ENCODE measurements at places on chromosomes 6 and 20.

DNA sequence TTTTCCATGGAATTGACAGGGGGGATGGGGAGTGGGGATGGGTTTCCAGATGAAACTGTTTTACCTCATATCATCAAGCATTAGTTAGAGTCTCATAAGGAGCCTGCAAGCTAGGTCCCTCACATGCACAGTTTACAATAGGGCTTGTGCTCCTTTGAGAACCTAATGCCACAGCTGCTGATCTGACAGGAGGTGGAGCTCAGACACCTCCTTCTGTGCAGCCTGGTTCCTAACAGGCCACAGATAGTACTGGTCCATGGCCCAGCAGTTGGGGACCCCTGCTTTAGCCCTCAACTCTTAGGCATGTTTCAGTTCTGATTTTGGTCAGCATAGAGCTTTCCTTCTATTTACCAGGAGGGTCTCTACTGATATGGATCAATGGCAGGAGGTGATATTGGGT is 251.6 kb downstream of the LAMA2 start:
- DNase-seq: no peak

GRCh38 chr6:166194914-166195859 is 27.5 kb upstream of the TBXT start:
- no peak for DNase-seq

DNA sequence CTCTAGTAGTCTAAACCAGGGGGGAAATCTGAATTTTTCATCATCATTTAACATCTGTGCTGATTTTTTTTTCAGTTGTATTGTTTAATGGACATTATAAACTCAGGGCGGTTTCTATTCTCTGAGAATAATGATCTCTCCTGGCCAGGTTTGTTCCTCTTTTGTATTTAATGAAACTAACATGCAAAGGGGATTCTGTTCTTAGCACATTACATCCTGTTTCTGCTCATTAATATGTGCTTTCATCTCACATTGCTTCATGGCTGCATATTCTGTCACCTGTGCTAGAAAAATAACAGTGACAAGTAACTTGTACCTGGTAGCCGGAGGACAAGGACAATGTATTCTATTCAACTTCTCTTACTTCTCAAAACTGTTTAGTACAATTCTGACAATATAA is 806 bp downstream of the HLA-DOB start:
- DNase-seq: no peak

DNA sequence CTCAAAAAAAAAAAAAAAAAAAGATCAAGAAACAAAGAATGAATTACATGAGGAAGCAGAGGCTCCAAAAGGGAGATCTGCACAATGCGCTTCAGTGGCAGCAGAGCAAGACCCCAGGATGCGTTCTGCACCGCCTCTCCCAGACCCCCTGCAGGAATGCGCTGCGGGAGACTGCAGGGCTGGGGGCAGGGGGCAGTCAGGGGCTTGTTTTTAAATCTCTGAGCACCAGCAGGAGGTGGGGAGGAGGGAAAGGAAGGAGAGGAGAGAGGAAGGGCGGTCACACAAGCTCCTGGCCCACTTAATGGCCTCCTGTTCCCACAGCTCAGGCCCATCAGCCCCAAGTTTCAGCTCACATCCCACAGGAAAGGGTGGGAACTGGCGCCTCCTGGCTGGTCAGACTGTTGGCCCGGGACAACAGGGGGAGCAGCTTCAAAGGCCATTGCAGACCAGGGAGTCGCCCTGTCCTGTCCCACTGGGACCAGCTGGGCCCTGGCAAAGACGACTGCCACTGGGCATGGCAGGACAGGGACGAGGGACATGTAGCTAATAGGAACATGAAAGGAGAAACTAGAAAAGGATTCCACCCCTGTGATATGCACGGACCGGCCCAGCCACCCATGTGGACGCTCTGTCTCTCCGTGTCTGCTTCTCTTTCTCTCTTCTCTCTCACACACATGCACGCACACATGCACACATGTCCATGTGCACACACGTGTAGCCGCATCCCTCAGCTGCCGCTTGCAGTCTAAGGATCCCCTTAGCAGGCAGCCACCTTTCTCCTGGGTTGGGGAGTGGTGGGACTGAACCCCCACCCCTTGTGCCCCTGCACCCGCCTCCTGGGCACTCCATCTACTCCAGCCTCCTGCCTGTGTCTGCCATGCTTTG is 34.7 kb downstream of the TFEB start:
- no peak for DNase-seq

DNA sequence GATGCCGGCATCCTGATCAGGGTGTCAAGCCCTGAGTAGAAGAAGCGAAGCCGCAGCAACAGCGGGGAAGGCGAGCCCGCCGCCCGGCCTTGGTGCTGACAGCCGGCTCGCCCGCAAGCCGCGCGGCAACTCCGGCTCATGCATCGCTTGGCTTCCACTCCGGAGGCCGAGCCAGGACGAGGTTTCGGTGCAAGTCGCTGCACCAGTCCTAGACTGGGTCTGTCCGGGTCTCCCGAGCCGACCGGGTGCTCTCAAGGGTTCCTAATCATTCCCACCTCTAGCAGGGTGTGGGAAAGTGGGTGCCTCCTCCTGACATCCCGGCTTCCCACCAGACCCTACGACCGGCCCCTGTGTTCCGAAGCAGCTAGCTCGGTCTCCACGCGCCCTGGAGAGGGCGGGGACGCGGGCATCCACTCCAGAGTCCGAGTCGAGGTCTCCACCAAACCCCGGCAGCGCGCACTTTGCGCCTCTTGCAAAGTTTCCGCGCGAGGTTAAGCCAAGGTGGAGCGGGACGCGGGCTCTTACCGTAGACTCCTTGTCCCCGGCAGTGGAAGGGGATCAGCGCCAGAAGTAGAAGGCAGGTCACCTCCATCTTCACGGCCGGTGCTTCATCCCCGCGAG is 1.4 kb downstream of the MDGA1 start:
- no peak for DNase-seq

DNA sequence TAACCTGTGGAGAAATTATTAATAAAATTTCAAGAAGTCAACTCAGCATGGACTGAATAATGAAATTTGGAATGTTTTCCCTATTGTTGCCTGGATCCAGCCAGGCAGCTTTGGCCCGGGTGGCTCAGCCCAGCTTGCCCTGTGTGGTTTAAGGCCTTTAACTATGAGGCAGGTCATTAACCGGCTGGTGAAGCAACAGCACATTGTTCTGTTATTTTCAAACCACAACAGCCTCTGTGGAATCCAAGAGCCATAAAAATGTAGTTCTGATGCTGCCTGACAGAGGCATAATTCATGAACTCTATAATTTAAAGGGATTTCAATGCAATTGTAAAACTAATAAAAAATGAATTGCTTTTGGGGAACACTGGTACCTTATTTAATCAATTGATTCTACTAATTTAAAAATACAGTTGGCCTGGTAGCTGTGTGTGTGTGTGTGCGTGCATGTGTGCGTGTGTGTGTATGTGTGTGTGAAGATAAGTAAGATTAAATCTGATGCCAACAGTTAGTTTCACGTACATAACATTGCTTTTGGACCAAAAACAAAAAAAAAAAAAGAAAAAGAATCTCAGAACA is 117.7 kb downstream of the RPS12 start:
- no peak for DNase-seq

- no peak for DNase-seq
Observed at GRCh38 chr20:39706184-39706663, 744.1 kb downstream of the DHX35 start.

GRCh38 chr20:4170621-4171537 is 155.5 kb upstream of the RNF24 start:
- DNase-seq: no peak

DNA sequence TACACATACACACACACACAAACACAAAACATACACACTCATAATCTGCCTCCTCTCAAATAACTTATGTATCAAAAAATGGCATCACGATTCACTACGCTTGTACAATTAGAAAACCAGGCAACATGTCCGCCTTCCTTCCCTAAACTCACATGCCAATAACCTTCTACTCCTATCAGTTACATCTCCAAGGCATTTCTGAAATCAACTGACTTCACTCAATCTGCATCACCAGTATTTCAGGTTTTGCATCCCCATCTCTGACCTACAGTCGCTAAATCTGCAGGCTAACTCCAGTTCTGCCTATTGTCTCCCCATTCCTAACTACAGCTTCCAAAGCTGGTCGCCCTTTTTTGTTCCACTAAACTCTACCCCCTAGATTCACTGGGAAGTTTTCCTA is 217.5 kb downstream of the PTPRK start:
- DNase-seq: no peak

DNA sequence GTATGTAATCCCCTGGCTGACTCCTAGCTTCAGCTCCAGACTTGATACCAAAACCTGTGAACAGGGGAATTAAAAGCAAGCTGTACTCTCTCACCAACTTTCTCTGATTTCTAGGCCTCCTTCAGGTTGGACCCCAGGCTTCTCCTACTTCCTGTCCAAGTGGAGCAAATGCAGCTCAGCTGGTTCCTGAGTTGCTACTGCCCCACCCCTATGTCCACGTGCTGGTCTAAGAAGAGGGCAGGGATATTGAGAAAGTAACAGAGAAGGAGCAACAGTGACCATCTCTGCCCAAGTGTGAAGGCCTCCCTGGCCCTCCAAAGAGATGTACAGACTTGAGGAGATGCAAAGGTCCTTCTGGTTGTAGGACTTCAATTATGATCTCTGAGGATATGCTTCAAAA is 188.3 kb upstream of the MCHR2 start:
- no peak for DNase-seq

DNA sequence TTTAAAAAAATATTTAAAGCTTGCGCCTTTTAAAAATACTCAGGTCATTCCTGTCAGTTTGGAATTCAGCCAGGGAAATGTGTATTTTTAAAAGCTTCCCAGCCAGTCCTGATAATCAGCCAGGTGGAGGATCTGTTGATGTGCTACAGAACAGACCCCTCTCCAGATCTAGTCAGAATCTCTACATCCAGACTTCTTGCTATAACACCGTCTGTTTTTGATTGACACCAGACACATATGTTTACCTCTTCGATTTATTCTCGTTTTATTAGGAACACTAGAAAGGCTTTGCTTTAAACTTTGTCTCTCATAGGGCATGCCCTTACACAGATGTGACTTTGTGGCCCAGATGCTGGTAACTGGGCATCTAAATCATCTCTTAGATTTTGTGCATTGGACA is 11.7 kb downstream of the PARD6B start:
- no peak for DNase-seq

GRCh38 chr6:15087186-15087589 is 158.7 kb upstream of the JARID2 start:
- no peak for DNase-seq

- no peak for DNase-seq
Observed at GRCh38 chr6:13924949-13925881, at the start of gene RNF182. Gene RNF182 (plus strand): TSS chr6:13924952. CDS start chr6:13977120, 52,168 bp downstream.

DNA sequence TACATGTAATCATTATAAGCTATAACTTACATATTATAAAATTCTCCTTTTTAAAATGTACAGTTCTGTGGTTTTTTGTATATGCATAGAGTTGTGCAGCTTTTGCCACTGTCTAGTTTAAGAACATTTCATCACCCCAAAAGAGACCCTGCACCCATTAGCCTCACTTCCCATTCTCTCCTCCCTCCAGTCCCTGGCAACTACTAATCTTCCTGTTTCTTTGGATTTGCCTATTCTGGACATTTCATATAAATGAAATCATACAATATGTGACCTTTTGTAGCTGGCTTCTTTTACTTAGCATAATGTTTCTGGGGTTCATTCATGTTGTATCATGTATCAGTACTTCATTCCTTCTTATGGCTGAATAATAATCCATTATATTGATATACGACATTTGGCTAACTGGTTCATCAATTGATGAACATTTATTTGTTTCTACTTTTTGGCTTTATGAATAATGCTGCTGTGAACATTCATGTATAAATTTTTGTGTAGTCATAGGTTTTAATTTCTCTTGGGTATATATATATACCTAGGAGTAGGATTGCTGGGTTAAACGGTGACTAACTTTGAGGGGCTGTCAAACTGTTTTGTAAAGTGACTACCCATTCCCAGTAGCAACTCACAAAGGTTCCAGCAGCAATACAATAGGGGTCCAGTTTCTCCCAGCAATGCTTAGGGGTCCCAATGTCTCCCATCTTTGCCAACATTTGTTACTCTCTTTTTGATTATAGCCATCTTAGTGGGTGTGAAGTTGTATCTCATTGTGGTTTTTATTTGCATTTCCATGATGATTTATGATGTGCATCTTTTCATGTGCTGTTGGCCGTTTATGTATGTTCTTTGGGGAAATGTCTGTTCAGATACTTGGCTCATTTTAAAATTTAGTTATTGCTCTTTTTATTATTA is 10.7 kb downstream of the PTPRA start:
- no peak for DNase-seq

DNA sequence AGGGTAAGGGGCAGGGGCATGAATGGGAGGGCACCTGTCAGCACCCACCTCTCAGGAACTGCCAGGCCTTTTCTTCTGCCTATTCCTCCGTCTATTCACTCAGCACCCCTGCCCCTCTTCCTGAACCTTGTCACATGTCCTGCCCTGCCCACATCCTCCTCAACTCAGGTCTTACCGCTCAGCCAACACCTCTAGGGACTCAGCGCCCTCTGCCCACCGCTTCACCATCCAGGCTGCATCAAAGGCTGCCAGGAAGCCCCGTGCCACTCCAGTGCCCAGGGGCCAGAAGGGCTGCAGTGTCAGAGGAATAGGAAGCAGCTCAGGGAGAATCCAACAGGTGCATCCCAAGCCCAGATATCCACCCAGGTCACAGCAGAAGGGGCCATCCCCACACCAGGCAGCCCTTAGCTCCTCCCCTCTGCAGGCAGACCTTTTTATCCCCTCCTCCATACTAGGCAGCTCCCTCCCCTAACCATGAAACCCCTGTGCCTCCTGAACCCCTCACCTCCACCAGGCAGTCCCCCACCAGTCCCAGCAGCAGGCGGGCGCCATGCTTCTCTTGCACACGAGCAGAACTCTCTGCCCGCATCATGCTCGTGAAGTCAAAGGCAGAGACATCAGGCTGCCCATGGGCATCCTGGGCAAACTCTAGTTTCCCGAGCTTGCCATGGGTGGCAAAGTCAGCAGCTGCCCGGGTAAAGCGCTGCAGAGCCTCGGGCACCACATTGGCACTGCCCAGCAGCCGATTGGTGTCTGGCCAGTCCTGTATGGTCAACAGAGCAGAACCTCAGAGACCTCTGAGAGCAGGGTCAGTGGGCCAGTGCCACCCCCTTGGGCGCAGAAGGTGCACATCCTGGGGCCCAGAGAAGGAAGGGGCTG is 5.5 kb downstream of the MICAL1 start:
- no peak for DNase-seq

- DNase-seq: peak; percentile 96
Observed at GRCh38 chr6:26065952-26066380, 21.3 kb upstream of the HFE start.

DNA sequence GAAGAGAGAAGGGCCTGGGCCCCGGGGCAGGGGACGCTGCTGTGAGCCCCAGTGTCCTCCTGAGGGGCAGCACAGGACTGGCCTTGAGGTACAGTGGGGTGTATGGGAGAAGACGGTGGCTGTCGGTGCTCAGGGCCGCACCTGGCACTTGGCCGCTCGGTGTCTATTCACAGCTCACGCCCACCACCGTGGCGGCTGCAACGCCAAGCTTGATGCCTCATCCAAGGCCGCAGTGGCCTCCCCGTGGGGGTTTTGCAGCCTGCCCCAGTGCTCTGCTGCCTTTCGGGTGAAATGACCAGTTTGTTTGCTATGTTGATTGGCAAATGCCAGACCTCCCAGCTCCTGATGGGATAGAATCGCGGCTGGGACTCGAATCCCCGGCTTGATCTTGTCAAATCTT is 79.5 kb upstream of the SLCO4A1 start:
- no peak for DNase-seq

- no peak for DNase-seq
Observed at GRCh38 chr6:160424256-160424655, 76.1 kb downstream of the SLC22A3 start.

All from HepG2 (cell line).